Kasumi-1 (cell line): ENCODE measurements at places on chromosomes 16 and 17.

DNA sequence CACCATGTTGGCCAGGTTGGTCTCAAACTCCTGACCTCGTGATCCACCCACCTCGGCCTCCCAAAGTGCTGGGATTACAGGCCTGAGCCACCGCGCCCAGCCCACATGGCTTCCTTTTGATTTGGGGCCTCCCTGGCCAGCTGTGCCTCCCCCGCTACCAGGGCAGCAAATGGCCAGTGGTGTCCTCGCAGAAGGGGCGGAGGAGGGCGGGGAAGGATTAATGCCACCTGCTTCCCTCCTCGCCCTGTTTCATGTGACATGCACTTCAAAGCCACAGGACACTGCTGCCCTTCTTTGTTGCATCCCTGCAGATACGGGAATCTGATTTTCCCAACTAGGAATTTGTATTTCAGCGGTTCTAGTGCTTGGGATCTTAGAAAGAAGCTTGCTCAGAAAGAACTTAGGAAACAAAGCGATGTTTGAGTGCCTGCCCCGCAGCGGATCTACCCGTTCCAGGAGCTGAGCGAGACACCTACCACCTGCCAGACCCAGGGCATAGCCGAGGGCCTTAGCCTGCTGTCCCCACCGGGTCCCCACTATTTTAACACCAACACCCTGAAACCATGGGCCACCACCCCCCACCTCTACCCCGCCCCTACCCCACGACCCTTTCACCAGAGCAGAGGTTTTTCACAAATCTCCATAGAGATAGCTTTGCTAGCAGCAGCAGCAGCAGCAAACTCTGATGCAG lies 37.7 kb upstream of the CCDC182 start:
- DNase-seq, result no peak

- no peak for DNase-seq
Observed at GRCh38 chr16:82955741-82956348, 329.1 kb downstream of the CDH13 start.

DNA sequence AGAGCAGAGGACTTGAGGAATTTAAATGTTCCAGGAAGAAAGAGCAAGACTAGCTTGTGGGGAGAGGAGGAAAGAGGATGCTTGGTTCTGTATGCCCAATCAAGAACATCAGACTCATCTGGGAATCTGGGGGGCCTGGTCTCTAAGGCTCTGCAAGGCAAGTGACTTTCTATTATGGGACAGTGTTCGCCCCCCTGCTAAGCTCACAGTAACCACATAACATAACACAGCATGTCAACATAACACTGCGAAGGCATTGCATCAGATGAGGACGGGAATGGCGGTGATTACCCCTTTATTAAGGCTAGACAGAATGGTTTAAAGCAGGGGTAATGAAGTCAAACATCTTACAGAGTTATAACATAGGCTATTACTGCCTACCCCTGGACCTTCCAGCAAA lies 176.6 kb upstream of the IRX6 start:
- DNase-seq, result no peak

- peak; percentile 23 for DNase-seq
Observed at GRCh38 chr16:86449446-86450095, 60.8 kb upstream of the FOXF1 start.

- DNase-seq, result peak; percentile 2
Observed at GRCh38 chr17:12089809-12090384, 69.2 kb downstream of the MAP2K4 start.

- no peak for DNase-seq
Observed at GRCh38 chr16:747978-748746, 7.4 kb upstream of the CIAO3 start.

- DNase-seq, result no peak
Observed at GRCh38 chr17:67080804-67081203, 36.5 kb downstream of the CACNG1 start.

DNA sequence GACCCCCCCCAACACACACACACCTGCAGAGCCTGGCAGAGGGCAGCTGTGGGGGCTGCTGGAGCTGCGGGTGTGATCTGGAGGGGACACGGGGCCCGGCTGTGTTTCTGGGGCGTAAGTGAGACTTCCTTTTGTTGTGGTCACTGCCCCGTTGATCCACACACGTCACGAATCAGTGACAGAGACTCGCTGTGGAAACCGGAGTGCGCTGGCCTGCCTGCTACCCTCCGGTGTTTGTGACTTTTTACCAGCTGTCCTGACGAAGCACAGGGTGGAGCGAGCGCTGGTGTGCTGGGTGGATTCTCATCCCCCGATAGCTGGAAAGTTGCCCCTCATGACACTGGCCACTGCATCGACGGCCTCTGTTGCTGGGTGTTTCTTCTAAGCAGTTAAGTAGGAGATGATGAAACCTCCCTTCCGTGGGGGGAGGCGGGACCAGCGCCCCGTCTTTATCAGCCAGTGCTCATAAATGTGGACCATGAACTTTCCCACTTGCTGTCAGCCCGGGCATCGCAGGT lies 2.3 kb downstream of the METRNL start:
- DNase-seq, result no peak

DNA sequence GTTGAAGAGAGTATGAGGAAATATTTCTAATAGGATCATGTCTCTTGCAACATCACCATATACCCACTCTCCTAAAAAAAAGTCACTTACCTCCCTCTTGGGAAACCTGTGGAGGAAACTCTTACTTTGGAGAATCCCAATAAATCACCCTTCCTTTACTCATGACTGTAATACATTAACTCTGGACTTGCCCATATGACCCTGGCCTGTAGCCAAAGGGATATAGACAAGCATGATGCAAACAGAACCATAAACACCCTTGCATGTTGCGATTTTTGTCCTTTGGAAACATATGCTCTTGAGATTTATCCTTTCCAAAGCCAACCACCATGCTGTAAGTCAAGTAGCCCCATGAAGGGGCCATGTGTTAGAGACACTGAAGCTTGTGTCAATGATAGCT lies 19.5 kb downstream of the CDH11 start:
- DNase-seq, result no peak
